GM12878 (cell line): ENCODE measurements at places on chromosomes 11 and 22. TPM values are rescaled to one million over a fixed set of nuclear protein-coding genes. Genes with fewer than 3 reads are reported as not detected.

DNA sequence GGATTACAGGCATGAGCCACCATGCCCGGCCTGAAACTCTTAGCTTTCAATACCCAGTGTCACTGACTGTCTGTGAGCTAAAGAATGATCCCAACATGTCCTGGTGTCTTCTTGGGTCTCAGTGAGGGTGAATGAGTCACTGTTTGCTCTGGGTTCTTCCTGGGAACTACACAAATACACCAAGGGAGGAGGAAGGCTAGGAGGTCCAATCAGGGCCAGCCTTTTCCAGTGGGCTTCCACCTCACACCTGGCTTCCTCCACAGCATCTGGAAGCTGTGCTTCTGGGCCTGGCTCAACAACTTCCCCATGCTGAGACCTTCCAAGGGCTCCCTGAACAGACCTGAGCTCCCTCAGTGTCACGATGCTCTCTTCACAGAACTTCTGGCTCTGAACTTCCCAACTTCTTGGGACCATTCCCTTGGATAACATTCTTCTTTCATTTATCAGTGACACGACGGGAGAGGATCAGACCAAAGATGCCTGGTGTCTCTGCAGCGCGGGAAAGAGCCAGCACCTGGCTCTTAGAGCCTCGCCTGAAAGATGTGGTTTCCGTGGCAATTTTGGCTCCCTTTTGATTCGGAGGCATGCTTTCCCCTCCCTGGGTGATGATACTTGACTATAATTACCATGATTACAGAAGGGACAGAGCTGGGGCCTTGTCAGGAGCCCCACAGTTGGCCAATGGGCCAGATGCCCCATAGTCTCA lies 22.3 kb upstream of the CHRM4 start:
- peaks cover 12% of the 10 kb centered on the region for H3K36me3 ChIP-seq
- no peak overlapping the region for H3K4me3 ChIP-seq
- H3K4me1 ChIP-seq = no peaks in the 10 kb centered on the region
- no peak for DNase-seq
- H3K27me3 ChIP-seq = no peaks in the 10 kb centered on the region

DNA sequence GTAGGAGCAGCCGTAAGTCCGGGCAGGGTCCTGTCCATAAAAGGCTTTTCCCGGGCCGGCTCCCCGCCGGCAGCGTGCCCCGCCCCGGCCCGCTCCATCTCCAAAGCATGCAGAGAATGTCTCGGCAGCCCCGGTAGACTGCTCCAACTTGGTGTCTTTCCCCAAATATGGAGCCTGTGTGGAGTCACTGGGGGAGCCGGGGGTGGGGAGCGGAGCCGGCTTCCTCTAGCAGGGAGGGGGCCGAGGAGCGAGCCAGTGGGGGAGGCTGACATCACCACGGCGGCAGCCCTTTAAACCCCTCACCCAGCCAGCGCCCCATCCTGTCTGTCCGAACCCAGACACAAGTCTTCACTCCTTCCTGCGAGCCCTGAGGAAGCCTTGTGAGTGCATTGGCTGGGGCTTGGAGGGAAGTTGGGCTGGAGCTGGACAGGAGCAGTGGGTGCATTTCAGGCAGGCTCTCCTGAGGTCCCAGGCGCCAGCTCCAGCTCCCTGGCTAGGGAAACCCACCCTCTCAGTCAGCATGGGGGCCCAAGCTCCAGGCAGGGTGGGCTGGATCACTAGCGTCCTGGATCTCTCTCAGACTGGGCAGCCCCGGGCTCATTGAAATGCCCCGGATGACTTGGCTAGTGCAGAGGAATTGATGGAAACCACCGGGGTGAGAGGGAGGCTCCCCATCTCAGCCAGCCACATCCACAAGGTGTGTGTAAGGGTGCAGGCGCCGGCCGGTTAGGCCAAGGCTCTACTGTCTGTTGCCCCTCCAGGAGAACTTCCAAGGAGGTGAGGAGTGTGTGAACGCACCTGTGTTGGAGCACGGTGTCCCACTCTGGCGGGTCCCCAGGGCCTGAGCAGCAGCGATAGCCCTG lies at the start of gene TAGLN:
Gene TAGLN (plus strand): TSS at position 318 of the 863 bp plus-strand sequence. CDS start 3,644 bp downstream, outside the sequence.
- no peaks in the 10 kb centered on the region for H3K27me3 ChIP-seq
- H3K4me1 ChIP-seq = no peaks in the 10 kb centered on the region

ANO9 gene
- total RNA-seq = 37.0 and 42.3 TPM in 2 replicates

GRCh38 chr11:80815752-80816453 lies 1375.1 kb upstream of the TENM4 start:
- H3K4me3 ChIP-seq = peak overlapping the region; percentile 28; the same call in 1 of the 2 replicates
- H3K27ac ChIP-seq = peak overlapping the region; percentile 79
- peak; percentile 69 for DNase-seq
- no peaks in the 10 kb centered on the region for H3K27me3 ChIP-seq

- DNase-seq = no peak
- H3K4me3 ChIP-seq = no peak overlapping the region
- H3K36me3 ChIP-seq = no peaks in the 10 kb centered on the region
- H3K27me3 ChIP-seq = no peaks in the 10 kb centered on the region
Measured at GRCh38 chr11:1876361-1877063, 15.2 kb downstream of the PRR33 start.

GRCh38 chr22:44180706-44181032 lies at the start of gene PARVG:
PARVG (plus strand) TSS chr22:44180925; CDS start chr22:44183330, 2,405 bp downstream.
- peak; percentile 57 for DNase-seq
- H3K27me3 ChIP-seq = no peaks in the 10 kb centered on the region
- peaks cover 13% of the 10 kb centered on the region for H3K4me1 ChIP-seq
- H3K27ac ChIP-seq = peak within 1 kb of the TSS; percentile 91
- H3K36me3 ChIP-seq = 0 out of 2 replicates have a peak, but pooled peaks cover 2% of the 10 kb centered on the region

DNA sequence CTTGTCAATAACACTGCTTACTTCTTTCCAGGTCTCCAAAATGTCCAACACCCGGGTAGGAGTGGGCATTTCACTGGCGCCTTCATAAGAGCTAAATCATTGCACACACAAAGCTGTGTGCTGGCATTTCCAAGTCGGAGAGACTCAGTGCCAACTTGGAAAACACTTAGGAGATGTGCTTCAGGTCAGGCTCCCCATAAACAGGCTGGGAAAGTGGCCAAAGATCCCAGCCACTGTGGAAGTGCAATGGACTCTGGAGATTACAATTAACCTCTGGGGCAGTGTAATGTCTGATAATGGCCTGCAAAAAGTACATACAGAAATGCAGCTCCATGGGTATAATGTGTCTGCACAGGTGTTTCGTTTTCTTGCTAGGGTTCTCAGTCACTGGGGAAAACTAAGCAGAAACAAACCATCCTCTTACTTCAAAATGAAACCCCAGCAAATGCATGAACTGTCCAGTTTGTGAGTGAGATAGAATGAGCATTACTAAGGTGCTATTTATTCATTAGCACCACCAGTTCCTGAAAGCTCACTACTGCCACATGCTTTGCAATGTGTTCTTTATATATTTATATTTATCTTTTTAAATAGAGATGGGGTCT lies 79.0 kb downstream of the ABTB2 start:
- H3K27ac ChIP-seq = peak overlapping the region; percentile 8; the same call in 1 of the 2 replicates
- no peaks in the 10 kb centered on the region for H3K27me3 ChIP-seq

DNA sequence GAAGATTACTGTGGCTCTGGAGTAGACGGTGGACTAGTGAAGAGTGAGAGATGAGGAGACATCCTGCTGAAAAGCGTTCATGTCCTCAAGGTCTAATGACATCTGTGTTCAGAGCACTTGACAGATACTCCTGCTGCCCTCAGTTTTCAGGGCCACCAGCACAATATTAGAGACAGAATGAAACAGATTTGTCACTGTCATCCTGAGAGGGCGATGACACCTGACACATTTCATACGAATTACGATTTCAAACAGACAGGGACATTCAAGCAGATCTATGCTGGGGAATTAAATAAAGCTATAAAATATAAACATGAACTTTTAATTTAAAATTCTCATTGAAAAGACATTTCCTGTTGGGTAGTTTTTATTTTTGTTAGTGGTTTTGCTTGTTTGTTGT lies 29.1 kb downstream of the SVIP start:
- no peaks in the 10 kb centered on the region for H3K36me3 ChIP-seq
- no peaks in the 10 kb centered on the region for H3K4me1 ChIP-seq
- H3K4me3 ChIP-seq = no peak overlapping the region
- H3K27ac ChIP-seq = no peak overlapping the region
- no peaks in the 10 kb centered on the region for H3K27me3 ChIP-seq

GRCh38 chr11:14698771-14699170 lies 55.2 kb downstream of the PDE3B start:
- no peak overlapping the region for H3K4me3 ChIP-seq
- H3K4me1 ChIP-seq = no peaks in the 10 kb centered on the region
- H3K36me3 ChIP-seq = no peaks in the 10 kb centered on the region
- no peak overlapping the region for H3K27ac ChIP-seq

DNA sequence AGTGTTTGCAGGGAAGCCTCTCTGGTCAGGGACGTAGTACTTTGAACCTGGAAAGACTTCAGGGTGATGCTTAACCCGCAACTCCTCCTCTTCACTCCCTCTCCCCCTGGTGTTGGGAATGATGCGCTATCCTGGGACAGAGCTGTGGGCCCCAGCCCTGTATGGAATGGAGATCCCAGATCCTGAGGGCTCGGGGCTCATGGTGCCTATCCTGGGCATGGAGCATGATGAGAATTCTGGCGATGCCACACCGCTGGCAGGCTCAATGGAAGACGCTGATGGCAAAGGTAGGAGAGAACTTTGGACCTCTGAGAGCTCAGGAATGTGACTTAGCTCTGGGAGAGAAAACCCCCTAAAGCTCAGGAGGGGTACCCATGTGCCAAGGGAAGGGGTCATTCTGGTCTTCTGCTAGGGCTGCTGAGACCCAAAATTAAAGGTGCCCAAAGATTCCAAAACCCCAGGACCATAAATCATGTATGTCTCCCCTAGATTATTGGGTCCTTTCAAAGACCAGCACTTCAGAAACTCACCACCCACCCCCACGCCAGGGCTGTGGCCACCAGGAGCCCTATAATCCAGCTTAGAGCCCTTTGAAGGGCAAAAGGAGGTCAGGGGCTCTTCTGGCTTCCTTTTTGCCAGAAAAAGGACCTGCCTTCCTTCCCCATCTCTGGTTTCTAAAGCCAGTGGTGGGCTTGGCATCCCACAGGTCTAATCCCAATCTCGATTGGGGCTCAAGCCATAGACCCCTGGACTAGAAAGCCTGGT lies 52.5 kb downstream of the BTG4 start:
- no peaks in the 10 kb centered on the region for H3K4me1 ChIP-seq
- H3K27ac ChIP-seq = no peak overlapping the region
- DNase-seq = no peak
- H3K4me3 ChIP-seq = no peak overlapping the region
- no peaks in the 10 kb centered on the region for H3K36me3 ChIP-seq

GRCh38 chr22:32987081-32987631 lies 71.0 kb downstream of the SYN3 start:
- H3K27ac ChIP-seq = no peak overlapping the region
- no peaks in the 10 kb centered on the region for H3K4me1 ChIP-seq
- no peak for DNase-seq
- H3K36me3 ChIP-seq = no peaks in the 10 kb centered on the region

DNA sequence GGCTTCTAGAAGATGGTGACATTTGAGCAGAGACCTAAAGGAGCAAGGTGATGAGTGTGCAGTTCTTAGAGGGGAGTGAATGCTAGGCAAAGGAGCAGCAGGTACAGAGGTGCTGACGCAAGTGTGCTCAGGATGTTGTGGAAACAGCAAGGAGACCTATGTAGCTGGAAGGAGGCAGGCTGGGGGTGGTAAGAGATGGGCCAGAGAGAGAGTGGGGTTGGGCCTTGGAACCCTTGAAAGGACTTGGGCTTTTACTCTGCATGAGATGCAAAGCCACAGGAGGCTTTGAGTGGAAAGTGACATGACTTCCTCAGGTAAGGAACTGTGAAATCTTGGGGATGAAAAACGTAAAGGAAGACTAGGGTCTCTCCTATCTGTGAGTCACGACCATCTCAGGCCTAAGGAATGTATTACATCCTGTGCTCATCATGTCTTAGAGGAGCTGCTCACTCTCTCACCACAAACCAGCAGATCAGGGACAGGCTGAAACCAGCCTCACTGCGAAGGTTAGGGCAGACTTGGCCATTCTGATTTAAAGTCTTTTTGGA lies 65.4 kb downstream of the MICAL2 start:
- H3K27ac ChIP-seq = peak overlapping the region; percentile 85; the same call in 1 of the 2 replicates
- H3K4me3 ChIP-seq = no peak overlapping the region
- no peaks in the 10 kb centered on the region for H3K27me3 ChIP-seq
- peaks cover 15% of the 10 kb centered on the region for H3K4me1 ChIP-seq
- H3K36me3 ChIP-seq = no peaks in the 10 kb centered on the region

GRCh38 chr22:19799322-19800190 lies 39.0 kb downstream of the TBX1 start:
- H3K4me3 ChIP-seq = no peak overlapping the region
- no peaks in the 10 kb centered on the region for H3K36me3 ChIP-seq
- H3K27me3 ChIP-seq = no peaks in the 10 kb centered on the region
- H3K4me1 ChIP-seq = no peaks in the 10 kb centered on the region

- H3K27ac ChIP-seq = no peak overlapping the region
- no peaks in the 10 kb centered on the region for H3K36me3 ChIP-seq
- no peak overlapping the region for H3K4me3 ChIP-seq
- no peaks in the 10 kb centered on the region for H3K27me3 ChIP-seq
Measured at GRCh38 chr22:22816766-22817410, 70.7 kb upstream of the IGLL5 start.

IL17REL gene
- not detected in 2 replicates for total RNA-seq

OR52I2 gene
- not detected in 2 replicates for total RNA-seq

GRCh38 chr11:107619926-107620325 lies 29.0 kb downstream of the ELMOD1 start:
- H3K4me3 ChIP-seq = no peak overlapping the region
- no peaks in the 10 kb centered on the region for H3K36me3 ChIP-seq
- H3K27me3 ChIP-seq = no peaks in the 10 kb centered on the region; the same call in 1 of the 2 replicates
- no peak overlapping the region for H3K27ac ChIP-seq

CCDC188 gene
- total RNA-seq = not detected in 2 replicates

GRCh38 chr22:38169116-38169515 lies 12.5 kb downstream of the PLA2G6 start:
- H3K4me3 ChIP-seq = no peak overlapping the region
- peaks cover 7% of the 10 kb centered on the region for H3K36me3 ChIP-seq
- no peak overlapping the region for H3K27ac ChIP-seq
- H3K27me3 ChIP-seq = no peaks in the 10 kb centered on the region

MS4A3 gene
- 0.13 TPM in 1 of 2 replicates, not detected in the other for total RNA-seq

LRP4 gene
- 0.21 TPM in 1 of 2 replicates, not detected in the other for total RNA-seq

PATE2 gene
- total RNA-seq = not detected in 2 replicates

CSF2RB gene
- total RNA-seq = 8.9 and 9.4 TPM in 2 replicates

RAG1 gene
- total RNA-seq = 0.05 TPM in 1 of 2 replicates, not detected in the other

P2RX6 gene
- total RNA-seq = 0.13 TPM in 1 of 2 replicates, not detected in the other

KCNQ1OT1 gene
- total RNA-seq = 1.1 and 1.3 TPM in 2 replicates
